ENCODE measurements at places on chromosomes 2 and 18.

DNA sequence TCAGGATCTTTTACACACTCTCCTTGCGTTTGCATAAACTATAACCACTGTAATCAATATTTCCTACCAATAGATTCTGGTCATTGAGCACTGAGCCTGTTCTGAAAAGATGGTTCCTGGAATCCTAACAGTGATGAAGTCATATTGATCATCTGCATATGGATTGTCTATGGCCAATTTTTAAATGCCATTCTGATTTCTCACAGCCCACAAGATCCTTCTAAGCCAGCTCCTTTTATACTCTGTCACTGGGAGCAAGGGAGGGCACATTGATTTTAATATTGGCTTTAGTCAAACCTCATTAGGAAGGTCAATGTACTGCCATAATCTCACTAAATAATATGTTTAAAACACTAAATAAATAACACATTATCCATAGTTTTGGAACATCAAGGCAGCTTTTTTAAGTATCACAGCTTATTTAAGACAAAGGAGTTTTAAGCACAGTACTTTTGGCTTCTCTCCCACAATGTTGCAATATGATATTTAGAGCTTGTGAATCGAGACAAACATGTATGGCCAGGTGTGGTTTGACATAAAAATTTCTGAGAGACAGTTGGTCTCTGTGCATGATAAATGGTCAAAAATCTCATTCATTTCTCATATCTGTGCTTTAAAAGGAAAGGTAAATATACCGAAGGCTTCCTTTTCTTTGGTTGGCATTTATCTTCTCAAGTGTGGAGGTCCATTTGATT lies 267.3 kb downstream of the MTX2 start:
- DNase-seq: no peak

GRCh38 chr18:75775121-75775520 lies 347.6 kb upstream of the SMIM21 start:
- DNase-seq: no peak

DNA sequence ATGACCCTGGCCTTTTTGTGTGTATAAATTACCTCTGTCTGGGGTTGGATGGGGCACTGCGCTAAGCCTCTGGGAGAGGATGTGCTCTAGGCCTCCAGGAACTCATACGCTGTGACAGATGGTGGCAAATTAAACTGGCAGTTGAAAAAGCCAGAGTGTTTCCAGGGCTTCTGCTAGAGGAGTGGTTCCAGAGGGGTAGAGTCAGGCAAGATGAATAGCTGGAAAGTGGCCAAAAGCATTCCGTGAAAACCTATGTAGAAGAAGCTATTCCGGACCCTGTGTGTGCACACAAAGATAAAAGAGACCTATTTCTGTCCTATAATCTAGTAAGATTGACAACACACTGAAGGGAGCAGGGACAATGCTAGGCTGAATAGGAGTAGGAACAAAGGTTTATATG lies 84.8 kb downstream of the ACTR3 start:
- DNase-seq: no peak

DNA sequence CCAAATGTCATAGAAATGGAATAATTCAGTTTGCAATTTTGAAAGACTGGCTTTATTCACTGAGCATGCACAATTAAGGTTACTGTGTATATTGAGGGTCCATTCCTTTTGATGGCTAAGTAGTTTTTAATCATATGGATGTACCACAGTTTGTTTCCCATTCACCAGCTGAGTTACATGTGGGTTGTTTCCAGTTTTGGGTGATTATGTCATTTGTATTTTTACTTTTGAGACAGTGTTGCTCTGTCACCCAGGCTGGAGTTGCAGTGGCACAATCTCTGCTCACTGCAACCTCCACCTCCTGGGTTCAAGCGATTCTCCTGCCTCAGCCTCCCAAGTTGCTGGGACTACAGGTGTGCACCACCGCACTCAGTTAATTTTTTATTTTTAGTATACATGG lies 80.8 kb upstream of the MGAT4A start:
- DNase-seq: no peak

- no peak for DNase-seq
Measured at GRCh38 chr18:3027370-3027891, 14.5 kb upstream of the LPIN2 start.

DNA sequence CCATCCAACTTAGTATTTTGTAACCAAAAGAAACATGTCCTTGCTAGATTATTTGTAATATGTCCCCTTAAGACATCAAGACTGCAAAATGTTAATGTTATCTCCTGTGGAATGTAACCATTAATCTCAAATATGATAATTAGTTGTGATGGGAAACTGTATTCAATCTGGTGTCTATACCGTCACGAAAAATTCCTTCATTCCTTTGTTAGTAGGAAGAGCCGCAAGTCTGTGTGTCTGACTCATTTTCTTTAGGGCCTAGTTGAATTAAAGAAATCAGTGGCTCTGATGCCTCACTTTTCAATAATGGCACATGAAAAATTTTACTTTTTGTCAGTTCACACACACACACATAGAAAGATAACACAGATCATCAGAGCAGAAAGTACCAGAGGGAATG lies 127.1 kb upstream of the CHAC2 start:
- DNase-seq: no peak

DNA sequence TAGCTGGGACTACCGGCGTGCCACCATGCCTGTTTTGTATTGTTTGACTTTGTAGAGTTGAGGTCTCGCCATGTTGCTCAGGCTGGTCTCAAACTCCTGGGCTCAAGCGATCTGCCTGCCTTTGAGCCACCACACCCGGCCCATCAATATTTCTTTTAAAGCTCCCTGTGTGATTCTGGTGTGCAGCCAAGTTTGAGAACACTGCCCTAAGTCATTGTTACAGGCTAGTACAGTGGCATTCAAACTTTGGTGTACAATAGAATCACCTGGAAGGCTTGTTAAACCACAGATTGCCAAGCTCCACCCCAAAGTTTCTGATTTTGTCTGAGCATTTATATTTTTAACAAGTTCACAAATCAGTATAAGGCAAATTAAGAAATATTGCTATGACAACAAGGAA lies 99.9 kb downstream of the RBBP8 start:
- no peak for DNase-seq

DNA sequence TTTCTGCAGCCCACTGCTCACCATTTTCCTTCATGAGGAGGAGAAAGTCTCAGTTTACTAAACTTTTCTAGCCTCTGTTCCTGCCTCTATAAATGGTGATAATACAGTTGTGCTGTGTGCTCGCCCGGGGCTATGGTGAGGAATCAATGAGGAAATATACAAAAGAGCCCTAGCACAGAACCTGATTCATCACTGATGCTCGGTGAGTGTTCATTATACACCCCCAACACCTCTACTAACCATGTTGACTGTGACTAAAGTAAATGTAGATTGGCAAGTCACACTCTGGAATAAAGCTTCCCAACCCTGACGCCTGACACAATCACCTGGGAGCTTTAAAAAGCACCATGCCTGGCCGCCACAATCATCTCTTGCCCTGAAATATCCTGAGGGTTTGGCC lies 118.8 kb upstream of the CYP1B1 start:
- DNase-seq: no peak

- no peak for DNase-seq
Measured at GRCh38 chr2:216911886-216912285, 52.0 kb upstream of the TNP1 start.

- no peak for DNase-seq
Measured at GRCh38 chr2:85712849-85713612, 18.9 kb downstream of the GNLY start.

GRCh38 chr18:59537579-59537978 lies 159.6 kb downstream of the CCBE1 start:
- no peak for DNase-seq

- no peak for DNase-seq
Measured at GRCh38 chr2:12856934-12857601, 140.3 kb downstream of the TRIB2 start.

- DNase-seq: no peak
Measured at GRCh38 chr18:35022426-35023001, 18.7 kb upstream of the MAPRE2 start.

DNA sequence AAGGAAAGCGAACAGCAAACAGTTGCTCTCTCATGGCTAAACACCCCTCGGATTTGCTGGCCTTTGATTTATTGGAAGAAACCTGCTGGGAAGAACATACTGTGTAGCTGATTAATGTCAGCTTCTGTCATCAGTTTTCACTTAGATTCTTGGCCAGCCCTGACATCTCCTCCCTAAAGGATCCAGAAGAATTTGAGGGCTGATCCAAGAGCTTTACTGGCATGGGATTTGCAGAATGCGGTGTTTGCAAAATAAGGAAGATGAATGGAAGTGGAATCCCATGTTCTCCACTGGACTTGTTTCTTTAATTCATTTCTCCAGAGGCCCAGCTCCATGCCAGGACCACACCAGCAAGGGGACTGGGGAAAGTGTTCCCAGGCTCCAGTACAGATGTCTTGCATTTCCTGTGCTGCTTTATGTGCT lies 80.5 kb downstream of the RDH14 start:
- no peak for DNase-seq

DNA sequence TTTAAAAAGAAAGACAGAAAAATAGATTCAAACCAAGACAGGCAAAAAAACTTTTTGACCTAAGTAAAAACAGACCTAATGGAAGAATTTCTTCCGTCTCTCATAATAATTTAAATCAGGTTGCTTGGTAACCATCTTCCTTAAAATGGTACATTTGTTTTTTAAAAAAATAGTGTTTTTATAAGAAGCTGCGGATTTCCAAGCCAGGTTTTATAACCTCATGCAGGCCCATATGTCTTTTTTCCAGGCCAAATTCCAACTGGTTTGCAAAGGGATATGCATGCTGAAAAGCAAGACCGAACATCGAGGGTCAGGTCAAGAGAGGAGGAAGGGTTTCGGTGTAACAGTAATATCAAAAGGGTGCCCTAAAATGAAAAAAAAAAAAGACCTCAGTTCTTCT lies 172.9 kb downstream of the MAIP1 start:
- no peak for DNase-seq

GRCh38 chr18:43635397-43635796 lies 358.1 kb upstream of the SYT4 start:
- no peak for DNase-seq

DNA sequence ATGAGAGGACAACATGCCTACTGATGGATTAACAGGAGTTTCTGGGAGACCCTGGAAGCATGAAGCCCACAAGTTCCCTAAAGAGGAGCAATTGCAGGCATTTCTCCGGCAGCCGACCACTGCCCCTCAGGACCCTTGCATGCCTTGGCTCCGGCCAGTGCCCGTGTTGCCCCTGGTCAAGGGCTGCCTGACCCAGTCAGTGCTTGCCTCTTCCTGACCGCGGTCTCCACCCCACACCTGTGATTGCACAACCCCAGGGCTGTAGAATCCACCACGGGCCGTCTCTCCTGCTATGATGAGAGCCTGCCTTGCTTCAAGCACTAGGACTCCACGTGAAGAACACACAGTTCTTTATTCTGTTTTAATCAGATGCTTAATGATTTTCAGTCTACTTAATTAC lies 127.5 kb downstream of the GLI2 start:
- DNase-seq: no peak

GRCh38 chr2:41899189-41899588 lies 148.6 kb upstream of the PKDCC start:
- no peak for DNase-seq

GRCh38 chr2:190526105-190526750 lies 8.3 kb downstream of the NEMP2 start:
- DNase-seq: no peak

GRCh38 chr2:37851828-37852584 lies 73.1 kb upstream of the RMDN2 start:
- no peak for DNase-seq

- no peak for DNase-seq
Measured at GRCh38 chr2:9961013-9961412, 9.5 kb downstream of the GRHL1 start.

DNA sequence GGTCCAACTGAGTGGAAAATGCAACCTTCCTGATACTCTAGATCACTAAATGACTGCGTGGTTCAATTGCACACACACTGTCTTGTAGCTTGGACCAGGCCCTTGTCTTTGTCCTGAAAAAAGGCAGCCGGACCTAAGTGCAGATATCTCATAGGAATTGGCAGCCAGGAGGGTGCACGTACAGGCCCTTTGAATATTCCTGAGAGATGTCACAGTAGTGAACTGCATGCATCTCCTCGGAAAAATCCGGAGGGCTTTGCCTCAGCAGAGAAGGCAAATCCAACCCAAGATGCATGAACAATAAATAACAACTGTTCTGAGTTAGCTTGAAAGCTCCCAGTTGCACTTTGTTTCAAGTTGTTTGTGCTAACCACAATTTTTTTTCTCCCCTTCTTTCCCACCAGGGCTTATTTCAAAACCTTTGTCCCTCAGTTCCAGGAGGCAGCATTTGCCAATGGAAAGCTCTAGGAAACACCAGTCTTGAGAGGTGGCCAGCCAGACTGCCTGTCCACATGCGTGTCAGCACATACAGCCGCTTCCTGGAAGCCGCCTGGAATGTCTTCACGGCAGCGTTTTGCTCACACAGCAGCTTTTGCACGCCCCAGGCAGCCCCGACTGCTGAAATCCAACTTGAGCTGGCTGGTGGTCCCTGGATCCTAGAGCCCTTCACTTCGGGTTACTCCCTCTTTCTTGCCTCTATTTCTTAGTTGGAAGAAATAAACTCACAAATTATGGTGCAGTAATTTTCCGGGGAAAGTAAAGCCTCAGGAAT lies 54.4 kb upstream of the FOSL2 start:
- DNase-seq: no peak
